ENCODE measurements at places on chromosomes 12 and 14.

DNA sequence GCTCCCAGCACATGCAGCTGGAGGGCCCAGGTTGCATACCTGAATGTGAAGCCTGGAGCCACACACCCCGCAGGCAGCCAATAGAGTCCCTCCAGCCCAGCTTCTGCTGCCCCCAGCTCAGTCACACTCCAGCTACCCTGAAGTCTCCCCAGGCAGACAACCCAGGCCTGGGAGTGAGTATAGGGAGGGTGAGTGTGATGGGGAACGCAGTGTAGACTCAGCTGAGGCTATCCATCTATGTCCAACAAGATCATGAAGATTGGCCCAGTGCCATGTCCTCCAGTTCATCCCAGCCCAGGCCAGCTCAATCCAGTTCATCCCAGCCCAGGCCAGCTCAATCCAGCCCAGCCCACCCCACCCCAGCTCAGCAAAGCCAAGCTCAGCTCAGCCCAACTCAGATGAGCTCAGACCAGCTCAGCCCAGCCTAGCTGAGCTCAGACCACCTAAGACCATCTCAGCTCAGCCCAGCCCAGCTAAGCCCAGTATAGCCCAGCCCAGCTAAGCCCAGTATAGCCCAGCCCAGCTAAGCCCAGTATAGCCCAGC is 330.4 kb downstream of the TMEM121 start:
- DNase-seq, result no peak

- peak; percentile 1 for DNase-seq
Measured at GRCh38 chr14:102694530-102695166, 82.6 kb upstream of the TRAF3 start.

GRCh38 chr12:117118838-117119591 is 19.8 kb upstream of the TESC start:
- DNase-seq, result no peak

GRCh38 chr14:33754261-33754660 is 196.6 kb downstream of the EGLN3 start:
- DNase-seq, result no peak

DNA sequence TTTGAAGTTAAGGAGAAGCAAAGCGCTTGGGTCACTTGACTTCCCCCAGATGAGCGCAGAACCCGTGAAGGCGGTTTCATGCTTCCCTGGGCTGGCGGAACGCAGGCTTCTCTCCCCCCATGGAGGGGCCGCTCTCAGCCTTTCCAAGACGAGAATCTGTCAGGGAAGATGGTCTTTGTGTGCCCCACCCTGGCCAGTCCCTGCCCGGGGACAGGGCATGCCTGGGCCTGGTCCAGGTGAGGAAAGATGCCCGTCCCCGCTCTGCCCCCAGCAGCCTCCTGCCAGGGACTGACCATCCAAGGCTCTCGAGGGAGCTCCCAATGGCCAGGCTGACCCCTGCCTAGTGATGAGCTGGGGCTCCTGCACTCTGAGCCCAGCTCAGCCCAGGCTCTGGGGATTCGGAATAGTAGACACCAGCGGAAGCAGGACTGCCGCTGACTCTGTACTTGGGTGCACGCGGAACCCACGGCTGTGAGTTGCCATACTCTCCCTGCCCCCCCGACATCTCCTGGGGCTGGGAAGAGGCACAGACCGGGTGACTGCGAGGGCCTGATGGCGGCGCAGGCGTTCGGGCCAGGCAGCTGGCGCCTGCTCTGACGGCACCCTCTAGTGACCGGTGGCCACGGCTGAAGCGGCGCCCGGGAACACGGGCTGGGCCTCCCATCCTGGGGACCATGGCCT is 142.2 kb upstream of the FKBP4 start:
- DNase-seq, result no peak

- DNase-seq, result no peak
Measured at GRCh38 chr12:124754949-124755800, 108.5 kb downstream of the SCARB1 start.

DNA sequence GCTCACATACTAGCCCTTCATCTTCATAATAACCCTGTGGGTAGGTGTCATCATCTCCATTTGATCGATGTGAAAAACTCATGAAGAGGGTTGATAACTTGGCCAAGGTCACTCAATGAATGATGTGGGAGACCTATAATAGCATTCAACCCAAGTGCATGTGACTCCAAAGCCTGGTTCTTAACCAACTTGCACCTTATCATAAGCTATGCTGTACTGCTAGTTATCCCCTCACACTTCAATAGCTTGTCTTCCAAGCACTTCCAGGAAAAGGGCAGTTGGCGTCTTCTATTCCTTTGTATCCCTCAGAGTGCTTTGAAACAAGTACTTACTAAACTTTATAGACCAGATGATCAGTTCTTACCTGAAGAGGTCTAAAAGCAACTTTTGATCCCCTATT is 15.2 kb downstream of the VIPAS39 start:
- DNase-seq, result no peak

- DNase-seq, result no peak
Measured at GRCh38 chr12:119870457-119870856, 6.7 kb downstream of the CIT start.
